ENCODE measurements at places on chromosomes 3 and 15. TPM values are rescaled to one million over a fixed set of nuclear protein-coding genes. Genes with fewer than 3 reads are reported as not detected.

GRCh38 chr15:66089509-66089908 lies 164.0 kb downstream of the MEGF11 start:
- no peak overlapping the region for H3K27ac ChIP-seq
- H3K4me1 ChIP-seq: no peaks in the 10 kb centered on the region
- DNase-seq: no peak

DNA sequence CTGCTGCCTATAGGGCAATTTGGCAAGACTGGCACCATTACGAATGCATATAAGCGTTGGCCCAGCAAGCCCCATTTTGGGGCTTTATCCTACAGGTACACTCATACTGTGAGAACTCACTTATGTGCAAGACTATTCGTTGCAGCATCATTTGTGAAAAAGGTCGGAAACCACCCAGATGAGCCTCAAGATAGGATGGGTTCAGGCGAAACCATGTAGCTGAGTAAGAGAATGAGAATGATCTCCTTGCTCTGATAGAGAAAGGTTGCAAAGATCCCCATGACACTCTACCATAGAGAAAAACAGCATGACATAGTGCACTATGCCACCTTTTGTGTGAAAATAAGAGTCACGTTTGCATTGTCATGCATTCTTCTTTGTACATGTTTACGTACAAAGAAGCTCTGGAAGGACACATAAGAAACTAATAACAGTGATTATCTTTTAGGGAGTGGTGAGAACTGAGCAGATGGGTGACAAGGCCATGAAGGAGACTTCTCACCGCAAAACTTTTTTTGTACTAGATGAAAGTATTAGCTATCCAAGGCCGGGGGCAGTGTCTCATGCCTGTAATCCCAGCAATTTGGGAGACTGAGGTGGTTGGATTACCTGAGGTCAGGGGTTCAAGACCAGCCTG lies 50.0 kb downstream of the RHCG start:
- no peak overlapping the region for H3K27ac ChIP-seq
- peaks cover 7% of the 10 kb centered on the region for H3K27me3 ChIP-seq
- DNase-seq: no peak
- H3K36me3 ChIP-seq: no peaks in the 10 kb centered on the region
- H3K4me1 ChIP-seq: no peaks in the 10 kb centered on the region

DNA sequence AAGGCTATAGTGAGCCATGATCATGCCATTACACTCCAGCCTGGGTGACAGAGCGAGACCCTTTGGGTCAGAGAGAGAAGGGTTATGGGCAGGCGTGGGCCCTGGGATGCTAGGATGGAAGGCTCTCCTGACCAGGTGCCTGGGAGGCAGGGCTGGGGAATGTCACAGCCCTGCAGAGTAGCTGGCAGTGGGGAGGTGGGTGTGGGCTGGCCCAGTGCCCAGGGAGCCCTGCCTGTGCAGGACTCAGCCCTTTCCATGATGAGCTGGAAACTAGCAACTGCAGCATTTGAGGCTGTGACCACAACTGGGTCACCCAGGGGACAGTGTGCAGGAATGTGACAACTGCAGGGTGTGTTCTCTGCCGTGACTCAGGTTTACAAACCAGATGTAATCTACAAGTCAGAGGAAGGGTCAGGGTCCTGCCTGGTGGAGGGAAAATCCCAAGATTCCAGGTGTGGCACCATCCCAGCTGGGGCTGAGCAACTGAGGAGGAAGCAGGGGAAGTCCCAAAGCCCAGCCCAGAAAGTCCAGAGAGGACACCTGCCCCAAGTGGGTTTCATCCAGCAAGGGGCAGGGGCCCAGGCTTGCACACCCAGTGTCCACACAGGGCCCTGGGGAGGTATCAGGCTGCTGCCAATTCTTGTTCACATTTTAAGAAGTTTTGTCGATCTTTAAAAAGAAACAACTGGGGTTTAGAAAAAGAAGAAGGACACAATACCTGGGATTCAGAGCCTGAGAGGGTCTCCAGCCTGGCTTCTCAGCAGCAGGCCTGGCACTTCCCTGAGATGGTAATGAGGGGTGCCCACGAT lies 45.5 kb downstream of the SLC28A1 start:
- no peak overlapping the region for H3K4me3 ChIP-seq
- H3K27me3 ChIP-seq: no peaks in the 10 kb centered on the region
- no peak overlapping the region for H3K27ac ChIP-seq
- no peak for DNase-seq

GRK7 gene
- 0.19 TPM for total RNA-seq
